Mucosa of descending colon (tissue), 3 donors: ENCODE measurements at places on chromosomes 1 and 21. TPM values are rescaled to one million over a fixed set of nuclear protein-coding genes. Genes with fewer than 3 reads are reported as not detected.

DNA sequence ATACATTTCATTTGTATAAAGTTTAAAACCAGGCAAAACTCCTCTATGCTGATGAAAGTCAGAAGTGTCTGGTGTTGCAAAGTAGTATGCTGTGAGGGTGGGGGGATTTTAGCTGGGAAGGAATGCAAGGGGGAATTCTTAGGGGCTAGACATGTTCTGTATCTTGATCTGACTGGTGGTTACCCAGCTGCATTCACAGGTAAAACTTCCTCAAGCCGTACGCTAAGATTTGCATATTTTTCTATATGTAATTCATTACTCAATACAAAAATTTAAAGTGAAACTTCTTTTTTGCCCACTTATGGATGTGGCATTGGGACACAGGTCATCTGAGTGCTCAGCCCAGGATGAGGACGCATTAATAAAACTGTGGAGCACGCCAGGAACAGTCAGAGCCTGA, 323.3 kb downstream of the PAPPA2 start:
- DNase-seq: no peak

DNA sequence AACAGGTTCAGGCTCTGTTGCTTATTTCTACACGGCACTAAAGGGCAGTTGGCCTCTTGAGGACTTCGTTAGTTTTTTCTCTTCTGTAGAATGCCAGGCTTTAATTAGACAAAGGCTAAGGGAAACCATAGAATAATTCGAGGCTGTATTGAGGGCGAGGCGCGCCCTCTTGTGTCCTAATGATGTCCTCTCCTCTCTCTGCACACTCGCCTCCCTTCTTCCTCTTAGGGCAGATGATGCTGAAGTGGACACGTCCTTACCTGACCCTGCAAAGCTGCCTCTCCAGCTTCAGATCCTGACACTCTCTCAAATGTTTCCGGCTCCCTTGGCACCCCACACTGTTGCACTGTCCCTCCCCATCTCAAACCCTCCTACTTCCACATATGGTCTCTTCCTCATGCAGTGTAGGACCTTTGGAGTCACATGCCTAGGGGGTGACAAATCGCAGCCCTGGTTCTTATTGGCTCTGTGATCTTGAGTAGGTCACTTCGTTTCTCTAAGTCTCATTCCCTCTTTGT, 1.9 kb upstream of the ZSCAN20 start:
- no peak for DNase-seq

DNA sequence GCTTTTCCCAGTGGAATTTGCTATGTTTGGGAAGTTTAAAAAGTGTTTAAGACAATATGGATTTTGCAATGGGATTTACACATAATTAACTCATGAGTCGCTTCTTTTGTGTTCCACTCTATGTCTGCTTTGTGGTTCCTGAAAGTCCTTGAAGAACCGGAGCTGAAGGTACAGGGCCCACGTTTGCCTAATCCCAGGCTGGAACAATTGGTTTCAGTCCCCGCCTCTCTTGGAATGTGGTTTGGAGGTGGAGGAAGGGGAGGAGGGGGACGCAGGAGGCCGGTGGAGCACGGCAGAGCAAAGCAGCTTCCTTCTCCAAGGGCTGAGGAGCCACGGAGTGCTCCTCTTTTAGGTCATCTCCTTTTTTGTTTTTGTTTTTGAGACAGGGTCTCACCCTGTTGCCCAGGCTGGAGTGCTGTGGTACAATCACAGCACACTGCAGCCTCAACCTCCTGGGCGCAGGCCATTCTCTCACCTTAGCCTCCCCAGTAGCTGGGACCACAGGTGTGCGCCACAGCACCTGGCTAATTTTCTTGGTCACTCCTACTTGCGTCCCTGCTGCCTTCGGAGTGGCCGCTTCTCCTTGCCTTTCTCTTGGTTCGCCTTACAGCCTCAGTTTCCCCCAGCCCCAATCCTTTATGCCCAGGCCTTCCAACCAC, 129.5 kb upstream of the ERRFI1 start:
- no peak for DNase-seq

DNA sequence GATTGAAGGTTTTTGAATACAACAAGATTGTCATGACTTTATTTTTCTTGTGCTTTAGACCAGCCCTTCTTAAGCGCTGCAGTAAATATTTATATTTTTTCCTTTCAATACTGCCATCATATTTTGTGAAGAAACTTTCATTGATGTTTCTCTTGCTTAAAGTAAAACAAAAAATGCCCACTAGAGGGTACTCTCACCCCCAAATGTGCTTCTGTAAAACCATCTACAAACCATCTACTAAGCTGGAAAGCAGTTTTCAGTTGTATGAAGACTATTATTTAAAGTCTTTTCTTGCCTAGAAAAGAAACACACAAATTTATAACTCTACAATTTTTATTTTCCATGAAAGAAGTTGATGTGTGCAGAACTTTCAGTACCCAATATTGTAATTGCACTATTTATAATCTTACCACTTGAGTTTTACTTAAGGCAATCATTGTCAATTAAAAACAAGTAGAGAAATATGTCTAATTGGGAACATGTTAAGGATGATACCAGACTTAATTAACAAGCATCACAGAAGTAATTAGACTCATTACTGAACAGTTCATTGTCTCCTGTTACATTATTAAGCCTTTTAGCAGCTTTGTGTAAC, 10.7 kb downstream of the LEPR start:
- DNase-seq: peak; percentile 25

- no peak for DNase-seq
These were observed 86.5 kb upstream of the IFFO2 start for GRCh38 chr1:19042675-19043578.

- no peak for DNase-seq
These were observed 10.1 kb upstream of the GNG12 start for GRCh38 chr1:67843331-67843730.

The LCE1E gene
- not detected for total RNA-seq

The RO60 gene
- total RNA-seq: 90.8 TPM
